ENCODE measurements at places on chromosomes 6 and 20.
A peak's percentile ranks its signal among the peaks of the same experiment; 100 is the strongest.

DNA sequence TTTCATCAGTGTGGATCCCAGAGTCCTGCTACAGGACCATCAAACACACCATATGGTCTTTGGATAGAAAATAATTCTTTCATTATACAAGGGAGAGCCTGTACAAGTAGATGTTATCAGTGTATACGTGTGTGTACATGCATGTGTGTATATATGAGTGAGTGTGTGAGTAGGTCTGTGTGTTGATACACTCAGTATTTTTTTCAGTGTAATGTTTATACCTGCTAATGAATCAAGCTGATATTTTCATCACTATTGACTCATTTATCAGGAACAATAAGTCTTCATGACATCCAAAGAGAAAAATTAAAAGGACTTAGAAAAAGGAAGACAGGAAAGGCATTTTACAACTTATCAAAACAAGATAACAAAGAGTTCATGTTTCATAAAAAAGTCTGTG, 66.5 kb downstream of the EPM2A start:
- DNase-seq, result no peak

GRCh38 chr6:43922426-43923375, 152.7 kb downstream of the VEGFA start:
- no peak for DNase-seq

DNA sequence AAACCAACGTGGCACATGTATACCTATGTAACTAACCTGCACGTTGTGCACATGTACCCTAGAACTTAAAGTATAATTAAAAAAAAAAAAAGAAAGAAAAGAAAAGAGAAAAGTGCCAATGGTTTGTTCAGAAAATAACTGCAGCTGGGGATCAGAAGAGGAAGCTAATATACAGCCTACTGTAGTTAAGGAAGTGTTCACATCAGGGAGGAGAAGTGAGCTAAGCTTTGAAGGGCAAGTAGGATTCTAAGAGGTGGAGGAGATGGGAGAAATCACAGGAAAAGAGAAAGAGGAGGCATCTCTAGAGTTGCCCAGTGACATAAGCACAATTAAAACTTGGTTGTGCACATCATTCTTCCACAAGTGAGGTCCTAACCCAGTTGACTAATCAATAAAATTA, 214.4 kb upstream of the DTNBP1 start:
- no peak for DNase-seq

GRCh38 chr6:122484760-122485159, 13.2 kb upstream of the SERINC1 start:
- no peak for DNase-seq

GRCh38 chr20:36310215-36310981, 4.3 kb downstream of the DLGAP4 start:
- DNase-seq, result no peak

DNA sequence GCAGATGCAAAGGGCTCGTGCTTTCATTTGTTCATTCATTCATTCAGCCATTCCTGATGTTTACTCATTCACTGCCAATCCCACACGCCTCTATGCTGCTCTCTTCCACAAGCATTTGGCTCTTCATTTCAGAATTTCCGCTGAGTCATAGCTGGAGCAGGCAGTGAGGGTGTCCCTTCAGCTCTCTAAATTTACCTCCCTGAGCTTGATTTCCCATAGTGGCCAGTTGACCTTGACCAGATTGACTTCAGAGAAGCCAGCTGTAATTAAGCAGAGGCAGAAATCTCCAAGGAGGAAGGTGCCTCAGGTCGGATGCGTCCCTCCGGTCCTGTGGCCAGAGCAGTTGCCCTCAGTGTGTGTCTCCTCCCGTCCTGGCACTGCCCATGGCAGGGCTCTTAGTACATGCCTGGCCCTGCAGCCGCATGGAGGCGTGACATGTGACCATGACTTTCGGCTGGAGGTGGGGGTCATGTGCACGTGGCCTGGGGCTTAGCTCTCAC, 267.2 kb upstream of the ECI2 start:
- DNase-seq, result no peak

GRCh38 chr20:25308671-25309394, 60.9 kb downstream of the PYGB start:
- DNase-seq, result no peak

DNA sequence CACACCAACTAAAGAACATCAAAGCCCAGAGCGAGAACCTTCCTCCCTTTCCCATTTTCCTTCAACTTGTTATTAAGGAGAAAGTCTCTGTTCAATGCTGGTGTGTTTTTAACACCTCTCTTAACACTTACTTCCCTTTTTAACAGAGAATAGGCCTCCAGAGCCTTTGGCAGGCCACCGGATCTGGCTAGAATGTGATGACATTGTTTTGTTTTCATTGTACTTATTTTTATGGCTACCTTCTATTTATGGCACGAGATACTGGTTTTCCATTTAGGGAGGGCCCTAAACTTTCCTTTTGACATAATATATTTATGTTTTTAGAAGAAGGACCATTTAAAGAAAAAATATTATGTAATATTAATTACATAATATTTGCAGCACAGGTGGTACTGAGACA, 21.6 kb downstream of the TCF15 start:
- DNase-seq, result no peak

GRCh38 chr6:37988696-37989095, 169.2 kb downstream of the ZFAND3 start:
- DNase-seq, result no peak

DNA sequence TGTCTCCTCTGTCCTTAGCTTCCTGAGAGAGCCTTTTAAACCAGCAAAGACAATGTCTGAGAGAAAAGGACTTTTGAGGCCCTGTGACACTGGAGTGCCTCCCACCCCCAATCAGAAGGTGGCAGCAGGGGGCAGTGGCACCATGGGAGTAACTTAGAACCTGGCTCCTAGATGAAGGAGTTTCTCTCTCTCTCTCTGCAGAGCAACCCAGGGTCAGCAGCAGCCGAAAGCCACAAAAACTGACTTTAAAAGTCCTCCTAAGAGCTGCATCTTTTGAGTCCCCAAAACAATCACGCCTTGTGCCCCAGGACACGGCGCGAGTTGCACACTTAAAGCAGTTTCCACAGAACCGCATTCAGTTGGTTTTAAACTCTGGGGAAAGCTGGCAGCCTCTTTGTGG, 5.3 kb upstream of the TCP11 start:
- peak; percentile 38 for DNase-seq

- DNase-seq, result no peak
Measured at GRCh38 chr20:44104798-44105517, 82.0 kb downstream of the JPH2 start.

- DNase-seq, result no peak
Measured at GRCh38 chr6:109373331-109373730, 8.9 kb downstream of the CD164 start.

DNA sequence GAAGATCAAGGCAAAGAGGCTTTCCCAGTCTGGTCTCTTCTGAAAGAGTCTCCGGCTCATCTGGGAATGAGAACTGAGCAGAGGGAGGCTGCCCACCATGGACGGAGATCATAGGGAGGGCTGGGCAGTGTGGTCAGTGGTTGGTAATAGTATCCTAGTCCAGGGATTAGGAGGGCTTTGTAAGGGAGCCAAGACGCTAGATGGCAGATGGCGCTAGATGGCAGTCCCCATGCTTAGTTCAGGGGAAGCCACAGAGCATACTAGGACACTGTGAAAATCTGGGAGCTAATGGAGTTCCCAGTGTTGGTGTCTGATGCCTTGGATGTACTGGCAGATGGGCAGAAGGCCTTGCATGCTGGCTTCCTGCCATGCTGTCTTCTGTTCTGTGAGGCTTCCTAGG, 21.7 kb upstream of the DAAM2 start:
- no peak for DNase-seq

GRCh38 chr20:49567421-49568277, at the start of gene PTGIS:
Gene PTGIS (minus strand): TSS chr20:49568137. CDS start chr20:49568116, 21 bp downstream.
- DNase-seq, result no peak

- DNase-seq, result no peak
Measured at GRCh38 chr6:155454008-155454407, 1.6 kb downstream of the NOX3 start.

DNA sequence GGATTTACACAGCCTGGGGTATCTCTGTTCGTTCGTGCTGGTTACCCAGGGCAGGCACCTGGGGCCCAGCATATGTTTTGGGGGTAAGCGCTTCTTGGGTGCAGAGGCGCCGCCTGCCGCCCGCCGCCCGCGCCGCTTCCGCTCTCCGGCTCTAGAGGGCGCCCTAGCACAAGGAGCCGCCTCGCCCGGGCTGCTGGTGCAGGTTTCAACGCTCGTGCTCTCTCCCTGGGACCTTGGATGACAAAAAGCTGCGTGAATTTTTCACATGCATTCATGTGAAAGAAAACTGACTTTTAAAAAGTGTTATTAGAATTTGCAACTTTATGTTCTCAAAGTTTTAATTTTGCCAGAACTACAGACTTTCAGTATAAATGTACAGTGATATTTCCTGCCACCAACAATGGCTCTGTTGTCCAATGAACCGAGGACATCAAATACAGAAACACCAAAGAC, 32.5 kb downstream of the PRR18 start:
- DNase-seq, result no peak

DNA sequence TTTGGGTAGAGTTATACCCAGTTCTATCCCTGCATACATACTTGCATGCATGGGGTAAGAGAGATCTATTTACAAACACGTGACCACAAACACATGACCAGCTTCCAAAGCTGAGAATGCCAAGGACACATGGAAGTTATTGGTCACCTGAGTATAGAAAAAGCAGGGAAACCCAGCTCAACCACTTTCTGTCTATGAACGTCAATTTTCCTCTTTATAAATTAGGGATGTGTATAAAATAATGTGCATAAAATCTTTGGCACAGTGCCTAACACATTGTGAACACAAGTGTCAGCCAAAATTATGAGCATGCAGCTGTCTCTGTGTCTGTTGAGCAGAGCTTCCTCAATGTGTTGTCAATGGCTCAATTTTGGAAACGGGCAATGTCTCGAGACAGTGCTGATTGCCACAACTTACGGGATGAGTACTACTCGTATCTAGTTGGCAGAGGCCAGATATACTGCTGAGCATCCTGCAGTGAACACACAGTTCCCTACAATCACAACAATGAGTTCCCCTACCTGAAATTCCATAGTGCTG, 44.9 kb downstream of the TPD52L1 start:
- DNase-seq, result peak; percentile 19

DNA sequence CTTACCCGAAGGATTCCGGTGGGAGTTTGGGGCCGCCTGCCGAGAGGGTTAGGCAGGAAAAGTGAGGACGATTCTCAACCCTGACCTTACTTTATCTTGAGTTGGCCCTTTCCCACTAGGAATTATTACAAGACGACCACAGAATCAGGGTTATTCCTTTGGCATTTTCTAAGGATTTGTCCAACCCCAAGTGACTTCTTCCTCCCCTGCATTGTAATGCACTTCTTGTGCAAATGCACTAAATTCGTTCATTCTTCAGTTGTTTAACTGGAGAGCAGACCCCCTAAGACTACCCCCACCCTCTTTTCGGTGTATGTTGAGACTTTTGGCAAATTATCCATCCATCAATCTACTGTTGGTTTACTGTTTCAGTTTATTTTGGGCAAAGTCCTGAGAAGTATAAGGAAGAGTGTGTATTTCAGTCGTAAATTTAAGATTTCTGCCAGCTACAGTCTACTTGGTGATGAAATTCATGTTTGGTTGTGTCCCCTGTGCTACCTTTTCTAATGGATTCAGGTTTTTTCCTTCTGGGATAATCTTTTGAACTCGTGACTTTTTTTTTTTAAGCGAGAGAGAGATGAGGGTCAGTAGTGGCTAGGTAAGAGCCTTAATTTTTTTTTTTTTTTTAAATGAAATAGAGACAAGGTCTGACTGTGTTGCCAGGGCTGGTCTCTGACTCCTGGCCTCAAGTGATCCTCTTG, 611 bp upstream of the TMEM217 start:
- no peak for DNase-seq

DNA sequence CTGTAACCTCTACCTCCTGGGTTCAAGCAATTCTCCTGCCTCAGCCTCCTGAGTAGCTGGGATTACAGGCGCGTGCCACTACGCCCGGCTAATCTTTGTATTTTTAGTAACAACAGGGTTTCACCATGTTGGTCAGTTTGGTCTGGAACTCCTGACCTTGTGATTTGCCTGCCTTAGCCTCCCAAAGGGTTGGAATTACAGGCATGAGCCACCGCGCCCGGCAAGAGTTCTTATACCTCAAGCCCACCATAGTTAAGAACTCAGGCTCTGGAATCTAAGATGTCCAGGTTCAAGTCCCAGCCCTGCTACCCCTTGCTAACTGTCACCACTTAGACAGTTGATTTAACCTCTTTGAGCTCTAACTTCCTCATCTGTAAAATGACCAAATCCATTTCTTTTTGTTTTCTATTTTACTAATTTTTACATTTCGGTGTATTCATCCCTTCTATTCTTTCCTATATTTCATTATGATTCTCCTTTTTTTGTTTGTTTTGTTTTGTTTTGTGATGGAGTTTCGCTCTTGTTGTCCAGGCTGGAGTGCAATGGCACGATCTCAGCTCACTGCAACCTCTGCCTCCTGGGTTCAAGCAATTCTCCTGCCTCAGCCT, 104.8 kb upstream of the ZNF217 start:
- no peak for DNase-seq

DNA sequence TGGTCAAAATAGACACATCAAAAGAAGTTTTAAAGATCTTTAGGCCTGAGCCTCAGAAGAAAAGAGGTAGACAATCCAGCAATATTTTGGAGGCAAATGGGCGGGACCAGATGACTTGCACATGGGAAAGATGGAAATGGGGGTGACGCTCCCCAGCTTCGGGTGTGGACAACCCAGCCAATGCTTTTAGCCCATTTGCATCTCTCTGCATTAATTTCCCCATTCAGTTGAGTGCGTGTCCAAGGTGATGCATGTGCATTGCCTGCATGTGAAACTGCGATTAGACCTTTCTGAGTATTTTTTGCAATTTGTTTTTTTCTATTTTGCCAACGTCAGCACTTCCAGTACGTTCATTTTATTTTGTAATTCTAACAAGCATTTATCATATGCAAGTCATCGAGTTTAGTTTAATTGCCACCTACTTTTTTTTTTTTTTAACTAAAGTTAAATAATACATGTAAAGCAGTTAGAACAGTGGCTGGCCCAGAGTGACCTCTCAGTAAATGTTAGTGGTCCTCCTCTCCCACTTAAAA, 24.2 kb downstream of the PDRG1 start:
- no peak for DNase-seq

GRCh38 chr6:75397171-75397570, 96.4 kb downstream of the FILIP1 start:
- DNase-seq, result no peak

- no peak for DNase-seq
Measured at GRCh38 chr6:119566546-119567260, 217.1 kb upstream of the MAN1A1 start.

- no peak for DNase-seq
Measured at GRCh38 chr6:111119571-111120329, 32.4 kb downstream of the SLC16A10 start.

Measured in COR-L47 (cell line).